ENCODE measurements at places on chromosomes 12 and 14.

DNA sequence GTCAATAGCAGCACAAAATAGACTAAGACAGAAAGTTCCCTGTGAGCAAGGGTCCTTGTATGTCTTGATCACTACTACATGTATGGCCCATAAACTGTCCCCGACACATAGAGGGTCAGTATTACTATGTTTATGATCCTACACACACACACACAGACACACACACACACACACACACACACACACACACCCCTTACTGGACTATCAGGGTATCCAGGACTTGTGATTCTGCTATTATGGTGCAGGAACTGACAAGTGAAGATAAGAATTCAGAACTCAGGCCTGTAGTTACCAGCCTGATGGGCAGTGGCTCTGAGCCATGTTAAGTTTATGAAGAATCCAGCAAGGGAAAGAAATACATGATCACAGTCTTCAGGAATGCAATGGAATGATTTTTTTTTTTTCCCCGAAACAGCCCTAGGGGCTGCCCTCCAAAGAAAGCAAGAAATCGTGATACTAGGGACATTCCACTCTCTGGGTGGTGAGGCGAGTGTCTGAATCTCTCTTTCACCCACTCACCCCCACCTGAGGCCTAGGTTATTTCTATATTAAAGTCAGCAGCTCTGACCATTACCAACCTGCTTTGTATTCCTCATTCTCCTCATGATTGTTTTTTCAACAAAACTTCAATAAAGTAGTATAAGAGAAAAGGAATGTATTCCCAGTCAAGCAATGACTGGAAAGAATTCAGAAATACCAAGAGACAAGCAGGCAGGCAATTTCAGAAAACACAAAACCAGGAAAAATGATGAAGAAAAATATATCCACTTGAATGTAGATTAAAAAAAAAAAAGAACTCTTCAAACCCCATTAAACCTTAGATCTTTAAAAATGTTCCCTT lies 105.8 kb downstream of the AVPR1A start:
- DNase-seq: no peak

DNA sequence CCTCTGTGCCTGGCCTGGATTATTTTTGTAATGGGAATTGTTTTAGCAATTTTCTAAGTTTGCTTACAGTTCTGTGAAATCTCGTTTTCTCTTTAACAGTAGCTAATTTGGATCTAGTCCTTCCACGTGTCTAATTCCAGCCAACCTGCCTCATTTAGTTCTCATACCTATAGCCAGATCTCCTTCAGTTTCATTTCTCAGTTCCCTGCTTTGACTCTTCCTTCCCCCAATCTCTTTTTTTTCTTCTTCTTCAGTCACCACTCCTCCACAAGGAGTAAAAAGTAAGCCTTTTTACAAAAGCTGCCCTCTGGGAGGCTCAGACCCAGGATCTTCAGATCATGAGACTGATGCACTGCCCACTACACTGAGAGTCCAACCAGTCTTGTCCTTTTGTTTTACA lies 1.4 kb downstream of the THTPA start:
- DNase-seq: no peak

- DNase-seq: no peak
Measured at GRCh38 chr12:115736360-115736759, 541.1 kb downstream of the MED13L start.

DNA sequence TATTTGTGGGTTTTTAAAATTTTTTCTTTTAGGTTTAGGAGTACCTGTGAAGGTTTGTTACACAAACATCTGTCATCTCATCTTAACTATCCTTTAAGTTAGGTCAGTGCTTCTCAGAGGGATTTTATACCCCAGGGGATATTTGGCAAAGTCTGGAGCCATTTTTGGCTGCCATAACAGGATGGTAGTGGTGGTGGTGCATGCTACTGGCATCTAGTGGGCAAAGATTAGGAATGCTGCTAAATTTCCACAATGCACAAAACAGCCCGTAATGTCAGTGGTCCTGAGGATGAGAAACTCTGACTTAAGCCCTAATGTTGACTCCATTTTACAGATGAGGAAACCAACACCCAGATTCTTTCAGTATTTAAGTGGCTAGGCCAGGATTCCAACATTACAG lies 85.2 kb upstream of the MYF6 start:
- DNase-seq: no peak

- DNase-seq: no peak
Measured at GRCh38 chr14:22885975-22886374, 3.0 kb downstream of the REM2 start.

DNA sequence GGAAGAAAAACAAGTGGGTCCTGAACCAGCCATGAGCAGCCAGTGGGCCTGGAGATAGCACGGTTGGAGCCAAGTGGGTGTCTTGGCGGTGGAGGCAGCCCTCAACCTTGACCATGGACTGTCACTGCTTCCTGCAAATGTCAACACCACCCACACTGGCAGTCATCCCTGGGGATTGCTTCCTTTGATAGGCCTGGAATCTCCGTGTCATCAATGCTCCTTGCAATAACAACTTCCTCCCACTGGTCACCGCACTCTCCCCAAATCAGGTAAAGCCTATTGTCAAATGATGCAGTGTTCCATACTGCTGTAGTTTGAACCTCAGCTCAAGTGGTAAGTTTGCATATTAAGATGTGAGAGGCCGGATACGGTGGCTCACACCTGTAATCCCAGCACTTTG lies 129.1 kb downstream of the NTF3 start:
- no peak for DNase-seq

DNA sequence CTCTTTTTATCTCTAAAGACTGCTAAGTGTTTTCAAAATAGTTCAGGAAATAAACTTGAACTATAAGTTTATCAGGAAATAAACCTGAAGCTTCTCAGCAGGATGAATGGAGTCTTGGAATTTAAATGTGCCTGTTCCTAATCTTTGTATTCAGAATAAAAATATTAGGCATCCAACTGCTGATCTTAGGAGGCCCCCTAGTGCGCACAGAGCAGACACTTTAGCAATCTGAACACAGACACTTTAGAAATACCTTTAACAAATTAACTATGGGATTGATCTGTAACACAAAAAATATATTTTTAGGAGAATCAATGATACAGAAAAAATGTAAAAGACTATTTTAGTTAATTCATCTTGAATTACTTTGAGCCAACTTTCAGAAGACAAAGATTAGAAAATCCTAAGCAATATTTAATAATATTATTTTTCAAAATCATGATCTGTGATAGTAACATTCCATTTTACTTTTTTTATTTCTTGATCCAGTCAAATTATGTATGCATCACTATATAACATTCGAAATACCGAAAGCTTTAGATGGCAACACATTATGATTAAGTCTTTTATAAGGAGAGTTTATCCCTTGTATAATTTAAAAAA lies 80.9 kb downstream of the SLC41A2 start:
- no peak for DNase-seq

- DNase-seq: no peak
Measured at GRCh38 chr14:70045844-70046535, 142.8 kb downstream of the SLC8A3 start.

GRCh38 chr12:2792671-2793500 lies 1.9 kb upstream of the FKBP4 start:
- DNase-seq: no peak

- DNase-seq: no peak
Measured at GRCh38 chr14:34797747-34798583, 77.2 kb downstream of the BAZ1A start.

DNA sequence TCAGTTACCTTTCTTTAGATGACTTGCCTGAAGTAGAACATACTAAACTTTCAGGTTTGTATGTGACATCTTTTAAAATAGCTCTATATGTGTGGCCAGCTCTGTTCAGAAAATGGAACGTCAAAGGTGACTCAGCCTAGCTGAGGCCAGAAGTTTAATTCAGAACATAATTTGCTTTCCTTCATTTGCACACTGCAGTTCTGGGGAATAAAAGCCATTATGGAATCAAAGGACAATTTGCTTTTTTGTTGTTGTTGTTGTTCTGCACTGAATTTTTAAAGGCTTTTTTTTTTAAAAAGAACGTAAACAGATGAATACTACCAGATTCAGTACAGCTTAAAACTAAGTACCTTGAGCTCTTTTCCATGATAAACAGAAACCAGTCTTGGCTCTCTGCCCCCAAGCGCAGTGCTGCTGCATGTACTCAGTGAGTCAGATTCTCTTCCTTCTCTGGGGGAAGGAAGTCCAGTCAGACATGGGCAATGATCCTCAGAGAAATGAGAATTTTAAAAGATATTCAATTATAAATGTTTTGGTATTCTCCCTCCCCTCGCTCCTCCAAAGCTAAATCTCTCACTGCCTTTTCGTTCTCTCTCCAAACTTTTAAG lies 644.2 kb downstream of the NOVA1 start:
- DNase-seq: no peak

DNA sequence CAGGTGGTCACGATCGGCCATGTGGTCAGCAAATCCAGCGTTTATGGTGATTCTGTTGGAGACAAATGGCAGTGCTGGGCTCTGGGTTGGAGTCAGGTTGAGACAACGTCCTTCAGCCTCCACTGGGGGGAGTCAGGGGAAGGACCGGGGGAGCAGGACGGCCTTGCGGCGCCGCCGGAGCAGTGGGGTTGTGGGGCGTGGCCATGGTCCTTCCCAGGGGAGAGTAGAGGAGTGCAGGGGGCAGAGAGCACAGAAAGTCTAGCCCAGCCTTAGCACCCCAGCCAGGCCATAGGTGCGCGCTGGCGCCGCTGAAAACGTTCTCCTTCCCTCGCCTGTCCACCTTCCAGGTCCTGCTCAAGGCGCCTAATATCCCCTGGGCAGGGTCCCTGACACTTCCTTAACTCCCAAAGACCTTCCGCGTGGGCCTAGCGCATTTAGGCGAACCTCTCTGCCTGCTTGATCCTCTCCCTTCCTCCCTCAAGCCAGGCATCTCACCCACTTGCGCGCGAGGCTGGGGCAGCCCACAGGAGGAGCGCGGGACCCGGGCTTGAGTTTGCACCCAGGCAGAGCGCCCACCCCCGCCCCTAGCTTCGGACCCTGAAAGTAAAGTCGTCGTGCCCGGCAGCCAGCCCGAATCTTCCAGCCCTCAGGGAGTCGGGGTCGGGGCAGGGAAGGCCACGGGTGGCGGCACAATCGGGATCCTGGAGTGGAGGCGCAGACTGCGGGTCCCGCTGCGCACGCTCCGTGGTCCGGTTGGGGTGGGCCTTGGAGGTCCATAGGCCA lies 3.1 kb upstream of the KIF26A start:
- DNase-seq: no peak

DNA sequence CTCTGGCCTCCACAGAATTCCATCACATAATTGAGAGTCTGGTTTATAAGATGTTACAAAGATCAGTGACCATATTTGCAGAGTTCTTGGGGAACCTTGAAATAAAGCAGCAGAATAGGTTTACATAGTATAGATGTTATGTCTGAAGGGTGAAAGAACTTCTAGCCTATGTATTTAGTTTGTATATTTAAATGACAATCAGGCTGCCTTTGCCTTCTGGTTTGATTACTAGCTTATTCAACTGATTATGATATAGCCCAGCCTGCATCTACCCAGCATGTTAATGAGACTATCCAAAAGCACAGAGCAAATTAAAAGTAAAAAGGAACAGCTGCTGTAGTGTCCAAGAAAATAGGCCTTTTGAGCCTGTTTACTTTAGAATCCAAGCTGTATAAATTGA lies 85.3 kb downstream of the APAF1 start:
- no peak for DNase-seq

GRCh38 chr12:48618541-48618940 lies 48.7 kb upstream of the LALBA start:
- peak; percentile 25 for DNase-seq

DNA sequence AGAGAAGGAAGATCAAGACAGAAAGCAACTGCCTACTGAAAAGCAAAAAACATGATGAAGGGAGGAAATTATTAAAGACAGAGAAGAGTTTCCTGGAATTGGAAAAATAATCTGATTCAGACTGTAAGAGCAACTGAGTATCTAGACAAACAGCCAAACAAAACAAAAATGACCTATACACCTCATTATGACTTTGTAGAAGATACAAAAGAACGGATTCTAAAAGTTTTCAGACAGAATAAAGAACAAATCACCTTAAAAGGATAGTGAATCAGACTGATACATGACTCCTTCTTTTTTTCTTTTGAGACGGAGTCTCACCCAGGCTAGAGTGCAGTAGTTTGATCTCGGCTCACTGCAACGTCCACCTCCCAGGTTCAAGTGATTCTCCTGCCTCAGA lies 10.4 kb downstream of the OSBPL8 start:
- no peak for DNase-seq

GRCh38 chr12:1643905-1644533 lies 15.0 kb downstream of the WNT5B start:
- DNase-seq: no peak

- DNase-seq: no peak
Measured at GRCh38 chr12:2891240-2892053, 756 bp downstream of the TULP3 start.

GRCh38 chr14:104794993-104795780 lies at the start of gene AKT1:
TSS of gene AKT1 (minus strand) at chr14:104795748. CDS start at chr14:104792643, 3,105 bp downstream.
- DNase-seq: no peak

DNA sequence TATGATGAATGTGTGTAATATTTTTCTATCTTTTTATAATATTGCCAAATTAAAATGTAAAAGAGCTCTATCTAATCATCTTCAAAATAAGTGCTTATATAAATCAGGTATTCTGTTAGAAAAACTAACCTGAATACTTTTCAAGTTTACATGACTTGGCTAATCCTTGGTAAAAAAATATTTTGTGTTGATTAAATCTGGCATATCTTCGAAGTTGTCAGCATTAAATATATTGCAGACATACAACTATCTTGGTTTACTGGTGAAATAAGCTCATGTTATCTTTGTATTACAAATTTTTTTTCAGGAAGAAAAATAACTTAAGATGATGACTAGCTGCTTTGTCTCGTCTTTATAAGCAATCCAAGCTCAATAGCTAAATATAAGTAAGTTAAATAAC lies 39.6 kb downstream of the MGAT4C start:
- DNase-seq: no peak

- no peak for DNase-seq
Measured at GRCh38 chr12:2338991-2339431, 286.2 kb downstream of the CACNA1C start.

GRCh38 chr14:99649219-99649618 lies 4.3 kb downstream of the HHIPL1 start:
- DNase-seq: no peak

GRCh38 chr14:101630056-101630965 lies 69.0 kb downstream of the DIO3 start:
- no peak for DNase-seq

- no peak for DNase-seq
Measured at GRCh38 chr14:30960216-30960615, 65.2 kb upstream of the AP4S1 start.

- no peak for DNase-seq
Measured at GRCh38 chr14:59028476-59029202, 159.8 kb upstream of the DAAM1 start.

All from stimulated activated CD4-positive, alpha-beta T cell treated with anti-CD3 and anti-CD28 coated beads, Interleukin-15, amount 100 ng/mL, for 1 hour (primary cell).